CD4-positive, alpha-beta T cell treated with Interleukin-15 for 1 hour (primary cell): ENCODE measurements at places on chromosomes 7 and 10.

- DNase-seq, result peak; percentile 87
These were observed 10.7 kb downstream of the APBB1IP start for GRCh38 chr10:26448706-26449435.

GRCh38 chr7:54556121-54556520 lies 13.9 kb downstream of the VSTM2A start:
- DNase-seq, result no peak

DNA sequence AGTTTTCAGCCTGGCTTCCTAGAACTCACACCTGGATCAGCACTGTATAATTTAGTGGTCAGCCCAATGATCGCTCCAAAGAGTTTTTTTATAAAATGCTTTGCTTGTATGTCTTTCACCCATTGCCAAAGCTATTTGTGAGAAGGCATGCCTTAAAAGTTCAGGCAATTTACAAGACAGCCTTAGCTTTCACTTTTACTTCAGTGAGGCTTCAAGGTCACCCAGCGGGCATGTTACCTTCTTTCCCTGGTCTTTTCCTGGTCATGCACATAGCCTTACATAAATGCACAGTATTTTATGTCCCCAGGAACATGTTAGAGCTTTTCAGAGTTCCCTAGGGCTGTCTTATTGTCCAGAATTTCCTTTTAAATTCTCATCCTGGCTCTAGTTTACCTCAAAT lies 179.9 kb upstream of the TMEM72 start:
- DNase-seq, result no peak

GRCh38 chr7:95585426-95585789 lies 10.9 kb downstream of the PDK4 start:
- no peak for DNase-seq

DNA sequence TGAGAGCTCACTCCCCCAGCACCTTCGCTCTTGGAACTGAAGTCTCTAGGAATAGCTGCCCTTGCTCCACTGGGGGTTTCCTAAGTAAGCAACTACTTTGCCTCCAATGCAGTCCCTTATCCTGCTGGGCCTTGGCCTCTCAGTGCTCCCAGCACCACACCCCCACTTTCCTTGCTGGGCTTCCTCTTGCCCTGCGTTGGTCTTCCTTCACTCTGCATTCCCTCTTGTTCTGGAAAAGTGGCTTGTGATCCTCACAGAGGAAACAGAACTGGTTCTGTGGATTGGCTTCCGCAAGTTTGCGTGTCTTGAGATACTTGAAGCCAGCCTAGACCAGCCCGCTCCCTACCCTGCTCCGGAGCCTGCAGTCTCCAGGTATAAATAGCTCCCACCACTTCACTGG lies 6.4 kb downstream of the NKX2-3 start:
- DNase-seq, result no peak

- no peak for DNase-seq
These were observed 73.6 kb downstream of the ITGB8 start for GRCh38 chr7:20404320-20404719.

- DNase-seq, result no peak
These were observed 31.3 kb downstream of the KIN start for GRCh38 chr10:7756360-7756992.

GRCh38 chr10:97229322-97230015 lies 43.7 kb upstream of the SLIT1 start:
- DNase-seq, result no peak

- no peak for DNase-seq
These were observed 328.4 kb downstream of the PHF14 start for GRCh38 chr7:11302121-11302520.

DNA sequence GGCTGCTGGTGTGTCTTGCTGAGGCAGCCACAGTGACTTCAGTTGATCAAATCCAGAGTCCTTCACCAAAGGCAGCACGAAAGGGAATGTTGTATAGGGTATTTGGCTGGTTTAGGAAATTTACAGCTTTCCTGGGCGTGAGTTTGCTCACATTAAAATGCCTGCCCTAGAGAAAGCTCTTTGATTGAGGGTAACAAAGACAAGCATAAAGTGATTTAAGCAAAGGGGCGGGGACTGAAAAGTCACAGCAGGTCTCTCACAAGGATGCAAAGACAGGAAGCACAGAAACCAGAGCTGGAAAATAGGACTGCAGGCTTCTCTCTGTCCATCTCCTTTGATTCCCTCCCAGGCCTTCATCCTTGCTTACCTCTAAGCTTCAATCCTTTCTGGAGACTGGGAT lies 139.2 kb downstream of the ELMO1 start:
- DNase-seq, result no peak

DNA sequence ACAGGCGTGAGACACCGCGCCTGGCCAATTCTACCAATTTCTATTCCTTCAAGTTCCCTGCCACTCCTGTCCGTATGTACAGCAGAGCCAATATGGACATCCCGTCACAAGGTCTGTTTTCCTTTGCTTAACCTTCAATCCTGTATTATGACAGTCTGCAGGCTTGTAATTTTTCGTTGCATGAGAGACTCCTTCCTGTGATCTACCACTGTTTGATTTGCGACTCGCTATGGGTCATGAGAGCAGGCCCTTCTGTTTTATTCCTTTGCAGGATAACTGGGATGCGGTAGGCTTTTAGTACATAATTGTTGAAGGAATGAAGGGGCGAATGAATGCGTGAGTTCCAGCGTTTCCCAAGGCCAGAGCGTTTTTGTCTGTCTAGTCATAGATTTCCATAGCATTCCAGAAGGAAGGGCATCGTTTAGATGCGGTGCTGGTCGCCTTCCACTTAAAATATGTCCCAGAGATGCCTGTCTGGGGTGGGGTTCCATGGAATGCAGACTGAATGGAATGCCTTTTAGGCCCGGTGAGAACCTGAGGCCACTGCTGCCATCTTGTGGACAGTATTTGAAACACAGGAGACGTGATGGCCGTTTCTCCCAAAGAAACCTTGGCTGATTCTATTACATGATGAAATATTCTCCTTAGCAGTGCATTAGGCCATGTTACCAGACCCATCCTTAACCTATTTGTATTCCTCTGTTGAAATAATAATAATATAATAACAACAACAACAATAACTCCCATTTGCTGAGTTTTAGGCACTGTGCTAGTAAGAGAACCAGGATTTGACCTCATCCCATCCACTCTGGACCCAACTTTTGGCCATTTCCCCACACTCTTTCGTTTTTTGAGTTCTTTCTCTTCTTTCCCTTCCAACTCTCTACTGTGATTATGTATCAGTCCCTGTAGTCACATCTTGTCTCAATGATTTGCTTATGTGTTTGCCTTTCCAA lies 193.2 kb downstream of the MYOF start:
- DNase-seq, result peak; percentile 36

GRCh38 chr10:3978761-3979160 lies 193.8 kb upstream of the KLF6 start:
- no peak for DNase-seq

DNA sequence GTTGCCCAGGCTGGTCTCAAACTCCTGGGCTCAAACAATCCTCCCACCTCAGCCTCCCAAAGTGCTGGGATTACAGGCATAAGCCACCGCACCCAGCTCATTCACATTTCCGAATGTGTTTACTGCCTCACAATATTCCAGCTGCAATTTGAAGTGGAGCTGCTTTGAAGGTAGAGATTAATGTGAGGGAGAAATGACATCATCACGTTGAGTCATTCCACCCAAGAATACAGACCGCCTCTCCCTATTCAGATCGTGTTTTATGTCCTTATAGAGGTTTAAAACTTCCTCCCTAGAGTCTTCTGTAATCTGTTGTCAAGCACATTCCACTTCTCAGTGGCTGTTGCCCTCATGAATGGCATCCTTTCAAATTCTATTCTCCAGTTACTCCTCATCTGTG lies 100.4 kb upstream of the PDGFA start:
- no peak for DNase-seq

DNA sequence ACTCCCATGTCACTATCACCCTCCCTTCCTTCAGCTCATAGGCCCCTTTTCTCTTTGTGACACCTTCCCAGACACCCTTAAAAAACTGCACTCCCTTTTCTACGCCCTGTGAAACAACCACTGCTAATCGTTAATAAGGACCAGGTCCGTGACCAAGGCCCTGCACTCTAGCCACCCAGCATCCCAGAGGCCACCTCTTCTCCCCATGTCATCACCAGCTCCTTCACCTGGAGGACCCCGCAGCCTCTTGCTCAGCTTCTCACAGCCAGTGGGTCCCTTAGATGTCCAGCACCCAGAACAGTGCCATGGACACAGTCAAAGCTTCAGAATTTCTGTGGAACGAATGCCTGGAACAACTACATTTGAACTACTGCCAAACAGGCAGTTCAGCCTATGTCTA lies 2.3 kb downstream of the PARD3 start:
- DNase-seq, result no peak

DNA sequence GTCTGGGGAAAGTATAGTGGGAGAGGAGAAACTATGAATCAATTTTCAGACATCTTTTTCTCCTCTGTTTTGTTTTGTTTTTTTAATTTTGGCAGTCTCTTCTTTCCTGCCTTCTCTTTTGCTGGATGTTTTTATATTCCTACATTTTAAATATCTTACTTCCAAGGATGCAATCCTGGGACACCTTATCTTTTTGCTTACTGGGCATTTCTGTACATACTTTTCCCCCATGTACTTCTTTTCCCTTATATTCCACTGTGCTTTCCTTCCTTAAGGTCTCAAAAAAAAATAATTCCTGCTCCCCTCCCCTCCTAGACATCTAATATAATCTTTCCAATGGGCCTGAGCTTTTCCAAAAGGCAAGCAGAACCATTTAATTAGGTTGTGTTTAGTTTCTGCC lies 701.1 kb downstream of the NRG3 start:
- no peak for DNase-seq

GRCh38 chr10:133271521-133272300 lies 5.0 kb downstream of the ADAM8 start:
- no peak for DNase-seq

- no peak for DNase-seq
These were observed 57.7 kb upstream of the ZNRF2 start for GRCh38 chr7:30226614-30227268.

- DNase-seq, result no peak
These were observed 27.4 kb upstream of the GNAI1 start for GRCh38 chr7:80107278-80107677.

GRCh38 chr7:42125321-42125720 lies 111.7 kb downstream of the GLI3 start:
- DNase-seq, result no peak

- DNase-seq, result no peak
These were observed 211.1 kb downstream of the GALNT17 start for GRCh38 chr7:71343039-71343438.

- DNase-seq, result no peak
These were observed 370.2 kb downstream of the PPP1R3A start for GRCh38 chr7:113548561-113548960.

DNA sequence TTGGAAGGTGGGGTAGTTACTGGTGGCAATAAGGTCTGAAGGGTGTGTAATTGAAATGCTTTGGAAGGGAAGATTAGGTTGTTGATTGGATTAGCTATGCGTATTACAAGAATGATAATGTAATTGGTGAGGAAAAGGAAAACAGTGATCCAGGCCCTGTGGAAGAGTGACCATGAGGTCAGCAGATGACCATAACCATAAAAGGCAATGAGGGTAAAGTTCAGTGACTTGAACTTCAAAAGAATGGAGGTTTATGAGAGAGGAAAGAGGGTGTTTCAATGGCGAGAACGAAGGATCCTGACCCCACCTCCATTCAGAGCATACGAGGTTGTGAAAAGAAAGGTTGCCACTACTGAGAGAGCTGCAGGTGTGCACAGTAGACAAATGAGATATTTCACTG lies 439.7 kb downstream of the CCSER2 start:
- DNase-seq, result no peak

DNA sequence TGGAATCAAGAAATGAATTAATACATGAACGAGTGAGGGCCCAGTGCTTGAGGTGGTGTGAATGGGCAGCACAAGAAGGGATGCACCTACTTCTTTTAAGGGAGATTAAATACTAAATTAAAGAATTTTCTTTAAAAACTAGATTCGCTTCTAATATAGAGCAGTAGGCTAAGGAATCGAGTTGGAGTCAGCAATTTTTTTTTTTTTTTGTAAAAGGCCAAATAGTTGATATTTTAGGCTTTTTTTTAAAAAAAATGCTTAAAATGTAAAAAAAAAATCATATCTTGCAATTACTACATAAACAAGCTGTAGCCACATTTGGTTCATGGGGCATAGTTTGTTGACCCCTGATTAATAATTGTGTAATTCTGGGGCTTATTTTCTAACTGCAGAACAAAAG lies 31.9 kb downstream of the A1CF start:
- DNase-seq, result no peak

DNA sequence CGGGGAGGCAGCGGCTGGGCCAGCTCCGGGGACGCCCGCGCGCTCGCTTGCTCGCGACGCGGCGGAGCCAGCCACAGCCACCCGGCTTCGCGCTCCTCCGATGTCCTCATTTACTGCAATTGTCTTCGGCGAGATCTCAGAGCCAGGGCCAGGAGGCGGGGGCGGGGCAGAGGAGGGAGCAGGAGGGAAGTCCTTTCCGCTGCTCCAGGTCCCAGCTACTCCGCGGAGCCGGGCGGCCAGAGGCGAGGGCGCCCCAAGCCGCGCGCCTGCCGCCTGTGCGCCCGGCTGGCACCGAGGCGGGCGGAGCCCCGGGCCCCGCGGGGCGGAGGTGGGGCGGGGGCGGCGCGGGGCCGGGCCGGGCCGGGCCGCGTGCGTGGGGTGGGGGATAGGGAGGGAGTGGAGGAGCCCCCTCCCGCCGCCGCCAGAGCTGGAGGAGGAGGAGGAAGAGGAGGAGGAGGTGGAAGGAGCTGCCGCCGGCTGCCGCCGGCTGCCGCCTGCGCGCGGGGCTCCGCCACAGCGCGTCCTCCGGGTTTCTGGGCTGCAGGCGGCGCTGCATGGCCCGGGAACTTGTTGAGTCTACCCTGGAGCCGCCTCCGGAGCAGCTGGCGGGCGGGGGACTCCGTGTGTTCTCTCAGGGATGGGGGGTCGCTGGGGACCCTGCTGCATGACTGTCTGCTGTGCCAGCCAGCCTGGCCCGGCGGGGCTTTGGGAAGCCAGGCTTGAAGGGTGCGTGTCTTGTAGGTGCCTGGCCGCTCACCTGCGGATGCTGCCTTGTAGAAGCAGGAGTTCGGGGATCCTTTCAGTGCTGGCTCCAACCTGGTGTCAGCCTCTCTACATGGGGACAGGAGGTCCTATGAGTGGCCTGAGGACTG lies at the start of gene INSYN2A:
Gene INSYN2A (minus strand): TSS at position 310 of the 872 bp plus-strand sequence. CDS start 20,196 bp downstream, outside the sequence.
- DNase-seq, result no peak

DNA sequence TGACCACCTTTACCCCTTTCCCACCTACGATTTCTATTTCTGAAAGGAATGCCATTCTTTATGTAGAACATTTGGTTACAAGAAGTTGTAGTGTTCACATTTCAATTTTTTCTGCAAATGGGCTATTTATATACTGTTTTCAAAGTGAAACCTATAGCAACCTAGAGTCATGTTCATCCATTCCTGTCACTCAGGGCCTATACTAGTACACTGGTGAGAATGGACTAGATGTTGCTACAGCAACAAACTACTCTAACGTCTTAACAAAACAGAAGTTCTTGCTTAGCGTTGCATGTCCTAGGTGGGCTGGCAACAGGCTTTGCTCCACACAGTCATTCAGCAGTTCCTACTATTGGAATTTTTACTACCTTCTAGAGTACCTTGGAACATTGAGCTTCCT lies 16.3 kb downstream of the CASD1 start:
- no peak for DNase-seq

DNA sequence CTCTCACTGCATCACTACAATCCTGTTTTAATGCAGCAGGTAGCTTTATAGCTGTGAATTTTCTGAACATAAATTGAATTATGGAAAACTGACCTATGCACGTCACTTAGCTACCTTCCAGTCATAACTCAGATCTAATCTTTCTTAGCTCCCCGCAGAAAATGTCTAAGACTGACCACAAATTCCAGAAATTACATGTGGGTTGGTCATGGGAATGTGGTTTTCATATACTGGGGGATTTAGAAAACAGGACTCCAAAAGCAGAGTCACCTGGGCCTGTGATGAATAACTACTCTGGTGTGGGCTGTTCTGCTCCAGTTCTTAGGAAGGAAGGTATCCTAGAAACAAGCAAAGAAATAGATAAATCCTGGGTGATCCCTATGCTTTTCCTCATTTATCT lies 178.4 kb upstream of the LRRTM3 start:
- no peak for DNase-seq
